Left hindlimb (tissue), 1 donor: ENCODE measurements at places on chromosomes 2 and 18.
A peak's percentile ranks its signal among the peaks of the same experiment; 100 is the strongest.

- DNase-seq = peak; percentile 78
Measured at GRCh38 chr2:45964223-45964841, 312.9 kb downstream of the PRKCE start.

DNA sequence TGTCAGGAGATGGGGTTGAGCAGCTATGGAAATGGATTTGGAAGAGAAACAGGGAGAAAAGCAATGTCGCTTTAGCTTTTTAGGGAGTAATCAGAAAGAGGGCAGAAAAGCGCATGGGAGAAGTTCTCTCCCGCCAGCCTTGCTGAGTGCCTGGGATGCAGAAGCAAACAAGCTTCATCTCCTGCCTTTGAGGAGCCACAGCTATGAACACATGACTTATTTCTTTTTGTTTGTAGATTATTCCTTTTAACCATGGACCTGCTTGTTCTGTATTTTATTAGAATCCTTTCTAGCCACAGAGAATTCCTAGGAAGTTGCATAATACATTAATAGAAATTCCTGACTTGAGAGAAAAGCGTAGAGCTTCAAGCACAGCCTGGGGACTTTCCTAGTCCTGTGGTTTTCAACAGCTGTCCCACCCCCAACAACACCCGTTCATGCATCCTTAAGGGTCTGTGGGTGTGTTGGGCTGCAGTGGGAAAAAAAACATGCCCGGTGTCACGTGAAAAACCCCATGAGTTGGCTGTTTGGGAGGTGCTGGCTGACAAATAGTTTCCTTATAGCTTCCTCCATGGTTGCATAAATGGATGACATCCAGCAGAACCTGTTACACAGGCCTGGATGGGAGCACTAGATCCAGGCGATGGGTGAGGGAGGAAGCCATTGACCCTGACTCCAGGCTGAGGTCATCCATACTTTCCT lies 14.9 kb downstream of the SLC9A4 start:
- DNase-seq = no peak

DNA sequence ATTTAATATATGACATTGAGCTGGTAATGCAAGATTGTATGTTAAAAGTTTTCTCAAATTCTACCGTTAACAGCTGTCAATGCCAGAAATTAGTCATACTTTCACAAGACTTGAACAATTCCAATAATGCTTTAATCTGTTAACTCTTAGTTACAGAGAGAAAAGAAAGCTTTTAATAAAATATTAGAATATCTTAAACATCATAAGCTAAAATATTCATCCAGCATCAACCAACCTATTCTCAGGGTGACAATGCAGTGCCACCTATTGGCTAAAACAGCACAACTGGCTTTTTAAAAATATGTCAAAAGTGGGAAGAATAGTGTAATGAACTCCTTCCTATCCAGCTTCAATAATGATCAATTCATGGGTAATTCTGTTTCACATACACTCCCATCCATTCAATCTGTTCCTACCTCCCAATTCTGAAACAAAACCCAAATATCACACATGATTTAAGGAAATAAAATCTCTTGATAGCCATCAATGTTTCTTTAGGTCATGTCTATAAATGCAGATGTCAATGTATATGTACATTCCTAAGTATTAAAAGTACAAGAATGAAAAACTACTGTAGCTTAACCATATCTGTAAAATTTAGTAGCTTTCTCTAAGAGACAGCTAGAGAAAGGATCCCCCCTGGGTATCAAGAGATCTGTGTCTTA lies 79.8 kb upstream of the CCDC141 start:
- no peak for DNase-seq

DNA sequence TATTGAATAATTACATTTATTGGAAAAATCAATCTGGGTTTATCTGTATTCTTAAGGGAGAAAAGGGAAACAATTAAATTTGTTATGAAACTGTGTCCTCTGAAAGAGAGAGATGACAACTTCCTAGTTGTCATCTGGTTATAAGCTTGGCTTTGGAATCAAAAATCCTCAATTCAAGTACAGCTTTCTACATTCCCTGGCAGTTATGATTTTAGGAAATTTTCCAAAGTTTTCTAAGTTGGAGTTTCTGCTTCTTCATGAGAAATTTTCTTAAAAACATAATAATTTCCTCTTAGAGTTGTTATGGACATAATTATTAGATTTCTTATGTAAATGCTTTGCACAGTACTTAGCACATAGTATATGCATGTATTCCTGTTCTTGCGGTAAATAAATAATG lies 625.6 kb upstream of the SLC39A10 start:
- no peak for DNase-seq

GRCh38 chr2:37588316-37588777 lies 83.1 kb downstream of the CDC42EP3 start:
- DNase-seq = no peak

- DNase-seq = no peak
Measured at GRCh38 chr18:8034674-8035073, 467.6 kb downstream of the PTPRM start.

- DNase-seq = no peak
Measured at GRCh38 chr2:45902781-45903375, 251.4 kb downstream of the PRKCE start.

- peak; percentile 42 for DNase-seq
Measured at GRCh38 chr2:239157771-239158170, 243.0 kb downstream of the HDAC4 start.

DNA sequence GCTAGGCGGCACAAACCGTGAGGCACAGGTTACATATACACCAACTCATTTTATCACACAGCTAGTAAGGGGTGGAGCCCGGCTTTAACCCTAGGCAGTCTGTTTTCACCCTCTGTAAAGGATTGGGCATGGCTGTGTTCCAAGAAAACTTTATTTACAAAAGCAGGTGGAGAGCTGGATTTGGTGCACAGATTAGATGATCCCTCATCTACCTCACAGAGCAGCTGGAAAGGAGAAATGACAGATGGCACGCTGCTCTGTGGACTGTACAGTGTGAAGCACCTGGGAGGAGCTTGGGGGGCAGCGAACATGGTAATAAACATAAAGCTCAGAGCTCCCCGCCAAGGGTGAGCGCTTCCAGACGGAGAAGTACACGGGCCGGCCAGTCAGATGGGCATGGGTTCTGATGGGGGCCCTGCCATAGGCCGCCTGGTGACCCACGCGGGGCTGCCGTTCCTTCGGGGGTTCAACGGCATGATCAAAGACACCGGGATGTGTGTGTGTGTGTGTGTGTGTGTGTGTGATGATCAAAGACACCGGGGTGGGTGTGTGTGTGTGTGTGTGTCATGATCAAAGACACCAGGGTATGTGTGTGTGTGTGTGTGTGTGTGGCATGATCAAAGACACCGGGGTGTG lies 862 bp upstream of the TMEM177 start:
- no peak for DNase-seq

- no peak for DNase-seq
Measured at GRCh38 chr2:177422271-177422670, 29.7 kb downstream of the AGPS start.

- no peak for DNase-seq
Measured at GRCh38 chr2:239173301-239173700, 227.5 kb downstream of the HDAC4 start.

DNA sequence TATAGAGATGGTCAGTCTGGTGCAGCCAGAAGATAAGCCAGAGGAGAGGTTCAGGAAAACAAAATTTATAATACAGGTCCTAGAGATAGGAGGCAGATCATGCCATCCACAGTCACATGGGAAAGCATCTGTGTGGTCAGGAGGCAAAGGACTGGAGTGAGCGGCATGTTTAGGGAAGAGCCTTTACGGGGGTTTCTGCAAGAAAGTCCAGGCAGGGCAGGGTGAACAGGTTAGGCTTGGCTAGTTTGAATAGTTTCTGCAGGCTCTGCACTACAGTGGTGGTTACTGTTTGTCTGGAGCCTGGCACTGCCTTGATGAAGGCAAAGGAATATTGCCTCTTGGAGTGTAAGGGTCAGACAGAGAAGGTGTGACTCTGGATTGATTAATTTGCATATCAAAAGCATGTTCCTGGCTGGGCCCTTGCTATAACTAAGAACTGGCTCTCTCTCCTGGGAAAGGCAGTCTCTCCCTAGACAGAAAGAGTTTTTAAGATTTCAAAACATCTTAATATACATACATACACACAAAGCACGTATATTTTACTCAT lies 1034.7 kb upstream of the CHAC2 start:
- DNase-seq = no peak

DNA sequence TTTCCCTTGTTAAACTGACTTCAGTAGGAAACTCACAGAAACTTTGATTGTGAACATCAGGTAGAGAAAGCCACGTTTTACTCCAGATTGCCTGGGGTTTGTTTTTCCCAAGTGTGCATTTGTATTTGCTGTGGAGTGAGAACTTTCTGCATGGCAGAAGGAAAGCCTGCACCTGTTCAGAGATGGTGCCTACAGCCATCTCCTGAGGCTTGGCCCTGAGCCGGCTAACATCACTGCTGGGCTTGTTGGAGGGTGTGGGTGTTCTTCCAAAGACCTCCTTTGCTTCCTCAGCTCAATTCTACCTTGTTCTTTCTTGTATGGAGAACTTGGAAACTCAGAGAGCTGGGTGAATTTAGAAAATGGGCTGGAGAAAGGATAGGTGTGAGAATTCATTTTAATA lies 16.1 kb downstream of the KCNS3 start:
- no peak for DNase-seq

DNA sequence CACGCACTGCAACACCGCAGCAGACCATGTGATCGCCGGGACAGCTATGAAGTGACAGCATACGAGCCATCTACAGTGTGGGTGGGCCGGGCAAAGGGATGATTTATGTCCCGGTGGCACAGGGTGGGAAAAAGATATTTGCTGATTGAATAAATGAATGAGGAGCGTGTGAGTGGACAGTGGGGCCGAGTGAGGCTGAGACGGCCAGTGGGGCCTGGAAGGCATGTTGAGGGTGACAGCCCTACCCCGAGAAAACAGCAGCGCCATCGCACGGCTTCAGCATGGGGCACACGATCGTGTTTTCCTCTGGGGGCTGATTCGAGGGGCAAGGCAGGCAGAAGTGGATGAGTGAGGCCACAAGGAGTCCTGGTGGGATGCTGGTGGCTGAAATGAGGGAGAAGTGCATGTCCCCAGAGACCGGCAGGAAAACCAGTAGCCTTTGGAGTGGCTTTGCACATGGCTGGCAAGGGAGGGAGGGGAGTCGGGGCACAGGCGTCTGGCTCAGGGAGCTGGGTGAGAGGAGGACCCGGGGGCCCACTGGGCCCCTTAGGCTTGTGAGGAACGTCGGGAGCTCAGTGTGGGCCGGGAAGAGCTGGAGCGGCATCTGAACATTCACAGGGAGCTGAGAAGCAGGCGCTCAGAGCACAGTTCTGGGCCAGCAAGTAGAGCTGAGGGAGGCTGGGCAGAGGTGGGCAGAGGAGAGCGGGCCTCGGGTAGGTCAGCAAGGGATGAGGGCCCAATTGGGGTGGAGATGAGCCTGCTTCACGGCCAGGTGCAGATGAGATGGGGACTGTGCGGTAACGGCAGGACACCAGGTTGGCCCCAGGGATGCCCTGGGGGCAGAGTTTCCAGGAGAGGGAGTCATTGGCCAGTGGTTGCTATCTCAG lies 32.1 kb upstream of the MAL start:
- DNase-seq = no peak

DNA sequence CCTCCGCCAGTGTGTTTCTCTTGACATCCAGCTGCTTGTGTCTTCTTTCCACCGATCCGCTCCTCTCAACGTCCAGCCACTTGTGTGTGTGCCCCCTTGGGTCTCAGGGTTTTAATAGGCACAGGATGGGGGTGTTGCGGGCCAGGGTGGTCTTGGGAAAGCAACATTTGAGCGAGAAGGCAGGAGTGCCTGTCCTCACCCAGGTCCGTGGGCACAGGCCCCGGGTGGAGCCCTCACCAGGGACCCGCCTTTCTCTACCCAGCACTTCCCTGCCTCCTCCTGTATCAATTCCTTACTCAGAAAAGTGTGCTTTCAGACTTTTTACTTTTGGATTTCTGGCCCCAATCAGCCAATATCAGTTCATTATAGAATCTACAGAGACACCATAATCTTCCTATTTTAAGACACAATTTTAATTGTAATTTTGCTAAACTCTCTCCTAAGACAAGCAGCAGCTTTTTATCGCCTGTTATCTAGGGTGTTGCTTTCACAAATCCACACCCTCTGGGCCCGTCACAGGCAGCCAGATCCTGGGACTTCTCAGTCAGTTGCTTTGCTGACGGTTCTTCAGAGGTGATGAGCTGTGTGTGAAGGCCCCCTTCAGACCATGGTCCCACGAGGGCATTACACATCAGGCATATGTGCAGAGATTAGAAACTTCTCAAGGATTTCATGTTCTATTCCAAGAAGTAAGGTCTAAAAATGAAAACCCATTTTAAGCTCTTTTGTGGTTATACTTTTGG lies 96.0 kb upstream of the FHL2 start:
- no peak for DNase-seq

- no peak for DNase-seq
Measured at GRCh38 chr18:8868779-8869415, 163.5 kb downstream of the MTCL1 start.

GRCh38 chr18:55858661-55859515 lies 270.9 kb upstream of the TCF4 start:
- no peak for DNase-seq

GRCh38 chr2:96528006-96528699 lies 8.4 kb upstream of the ARID5A start:
- DNase-seq = peak; percentile 75

- no peak for DNase-seq
Measured at GRCh38 chr2:187338679-187339121, 109.4 kb downstream of the CALCRL start.

- no peak for DNase-seq
Measured at GRCh38 chr2:10965241-10965843, 53.6 kb downstream of the KCNF1 start.

- no peak for DNase-seq
Measured at GRCh38 chr18:75167137-75167536, 41.8 kb downstream of the PTGR3 start.

DNA sequence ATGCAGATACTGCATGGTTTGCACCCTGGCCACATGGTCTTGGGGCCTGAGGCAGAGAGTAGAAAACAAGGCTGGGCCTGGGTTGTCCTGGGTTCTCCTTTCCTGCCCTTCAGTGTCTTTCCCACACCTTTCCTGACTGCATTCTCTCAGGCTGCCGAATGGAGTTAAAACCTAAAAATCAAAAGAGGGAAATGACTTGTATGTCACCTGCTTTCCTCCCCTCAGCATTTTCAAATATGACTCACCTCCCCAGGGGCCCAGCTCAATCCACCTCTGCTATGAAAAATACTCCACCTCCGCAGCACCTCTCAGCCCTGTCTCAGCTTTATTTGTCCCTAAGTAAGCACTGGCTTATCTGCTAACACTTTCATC lies 457.8 kb upstream of the MEX3C start:
- DNase-seq = no peak

GRCh38 chr2:242075696-242076095 lies 206.2 kb downstream of the RTP5 start:
- DNase-seq = no peak

DNA sequence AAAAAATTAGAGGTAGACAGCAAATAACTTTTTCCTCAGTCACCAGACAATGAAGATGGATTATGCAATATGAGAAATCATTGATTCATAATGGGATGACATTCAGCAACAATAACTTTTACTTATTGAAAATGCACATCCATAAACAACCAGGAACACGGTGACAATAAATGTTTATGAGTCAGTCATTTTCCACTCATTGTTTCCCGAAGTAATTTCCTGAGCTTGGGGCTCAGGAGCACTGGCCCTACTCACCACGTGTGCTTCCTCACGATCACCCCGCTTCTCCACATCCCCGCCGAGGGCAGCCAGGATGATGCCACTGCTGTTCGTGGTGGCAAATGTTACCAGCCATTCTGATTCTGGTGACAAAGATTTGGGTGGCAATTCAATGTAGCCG lies 156.3 kb downstream of the LAMA1 start:
- no peak for DNase-seq

- DNase-seq = no peak
Measured at GRCh38 chr2:105468582-105469042, 69.8 kb upstream of the FHL2 start.

GRCh38 chr18:79377187-79377891 lies 18.4 kb upstream of the NFATC1 start:
- no peak for DNase-seq
